ENCODE measurements at places on chromosomes 11 and 22.

DNA sequence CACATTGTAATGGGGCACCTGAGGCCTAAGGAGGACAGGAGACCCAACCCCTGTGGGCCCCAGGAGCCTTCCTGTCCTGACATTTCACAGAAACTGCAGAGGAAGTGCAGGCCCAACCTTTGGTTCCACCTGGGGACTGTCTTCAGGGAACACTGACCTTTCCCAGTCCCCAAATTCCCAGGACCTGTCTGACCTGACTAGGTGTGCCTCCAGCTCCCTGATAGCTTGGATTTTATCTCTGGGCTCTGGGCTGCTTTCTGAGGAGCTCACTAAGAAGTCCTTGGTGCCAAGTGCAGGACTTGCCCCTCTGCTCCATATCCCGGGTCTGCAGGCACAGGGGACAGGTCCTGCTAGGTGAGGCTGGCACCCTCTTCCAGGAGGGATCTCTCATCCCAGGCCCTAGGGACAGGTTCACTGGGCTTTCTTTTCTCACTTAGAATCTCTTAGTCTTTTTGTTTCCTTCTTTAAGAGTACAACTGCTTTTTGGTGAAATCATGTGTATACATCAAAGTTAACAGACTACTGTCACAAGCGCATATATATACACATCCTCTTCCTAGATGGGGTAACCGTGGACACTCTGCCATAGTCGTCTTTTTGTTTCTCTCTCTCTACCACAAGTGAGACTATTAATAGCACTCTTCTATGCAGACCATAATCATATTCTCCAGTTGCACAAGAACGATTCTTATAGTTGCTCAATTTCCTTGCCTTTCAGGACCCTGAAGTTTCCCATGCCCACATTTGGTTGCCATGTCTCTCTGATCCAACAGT, 72.0 kb upstream of the IGLL5 start:
- no peak for DNase-seq

- DNase-seq, result no peak
Measured at GRCh38 chr11:112694813-112695212, 266.4 kb upstream of the NCAM1 start.

DNA sequence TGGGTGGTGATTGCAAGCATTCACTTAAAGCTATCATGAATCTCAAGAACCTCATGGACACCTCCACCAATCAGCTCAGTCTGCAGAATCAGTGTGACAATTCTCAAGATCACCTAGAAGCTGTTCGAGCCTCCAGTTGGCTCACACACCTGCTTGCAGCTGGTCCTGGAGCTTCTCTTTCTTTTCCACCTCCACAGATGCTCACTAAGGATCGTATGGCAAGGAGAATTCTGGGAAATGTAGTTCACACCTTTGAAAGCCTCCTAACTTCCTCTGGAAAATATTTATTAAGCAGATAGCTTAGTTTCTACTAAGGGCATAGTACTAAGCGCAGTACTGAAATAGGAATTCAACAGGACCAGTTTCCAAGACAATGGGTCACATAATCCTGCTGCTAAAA, 26.2 kb downstream of the FSHB start:
- no peak for DNase-seq

GRCh38 chr11:1922481-1923081, 3.1 kb downstream of the TNNT3 start:
- no peak for DNase-seq

DNA sequence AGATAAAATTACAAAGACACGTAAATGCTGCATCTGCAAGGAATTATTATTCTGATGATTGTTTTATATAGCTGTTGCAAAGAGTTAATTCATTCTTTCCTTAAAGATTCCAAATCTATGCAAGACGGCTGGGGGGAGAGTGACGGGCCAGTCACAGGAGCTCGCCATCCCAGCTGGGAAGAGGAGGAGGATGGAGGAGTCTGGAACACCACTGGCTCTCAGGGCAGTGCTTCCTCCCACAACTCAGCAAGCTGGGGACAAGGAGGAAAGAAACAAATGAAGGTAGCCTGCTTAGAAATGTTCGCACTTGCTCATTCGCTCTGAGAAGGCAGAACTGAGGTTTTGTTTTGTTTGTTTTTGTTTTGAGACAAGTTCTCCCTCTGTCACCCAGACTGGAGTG, 73.0 kb upstream of the ADSL start:
- no peak for DNase-seq

- no peak for DNase-seq
Measured at GRCh38 chr11:127130321-127130720, 129.8 kb upstream of the KIRREL3 start.

DNA sequence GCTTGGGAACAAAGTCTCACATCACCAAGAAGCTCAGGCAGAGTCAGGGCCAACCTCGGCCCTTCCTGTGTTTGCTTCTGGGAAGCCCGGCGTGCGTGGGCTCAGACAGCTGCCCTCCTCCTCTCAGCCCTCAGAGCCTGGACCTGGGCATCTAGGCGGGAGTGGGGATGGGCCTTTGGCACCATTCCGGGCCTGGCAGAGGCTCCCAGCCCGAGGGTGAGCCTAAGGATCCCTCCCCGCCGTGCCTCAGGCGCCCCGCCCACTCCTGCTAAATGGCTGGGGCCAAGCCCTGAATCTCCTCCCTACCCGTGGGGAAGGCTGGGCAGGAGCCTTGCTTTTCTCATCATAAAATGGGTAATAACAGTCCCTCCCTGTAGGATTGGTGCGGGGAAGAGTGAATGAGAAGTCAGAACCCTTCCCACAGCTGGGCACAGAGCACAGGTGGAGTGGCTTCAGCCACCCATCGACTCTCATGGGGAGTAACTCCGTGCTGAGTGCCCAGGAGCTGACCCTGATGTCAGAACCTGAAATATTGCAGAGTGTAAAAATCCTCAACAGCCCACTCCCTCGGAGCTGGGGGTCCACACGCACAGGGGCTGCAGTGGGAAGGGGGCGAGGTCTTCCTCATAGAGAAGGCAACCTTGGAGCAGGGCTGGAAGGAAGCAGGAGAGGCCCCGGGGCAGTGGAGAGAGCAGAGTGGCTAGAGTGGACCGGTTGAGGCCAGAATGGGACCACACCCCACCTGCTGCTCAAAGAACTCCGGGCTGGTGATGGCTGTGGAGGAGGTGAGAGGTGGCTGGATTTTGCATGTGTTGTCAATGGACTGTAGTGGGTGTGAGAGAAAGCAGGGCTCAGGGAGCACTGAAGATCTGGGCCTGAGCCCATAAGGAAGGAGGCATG, 18.8 kb upstream of the CDKN1C start:
- peak; percentile 77 for DNase-seq

DNA sequence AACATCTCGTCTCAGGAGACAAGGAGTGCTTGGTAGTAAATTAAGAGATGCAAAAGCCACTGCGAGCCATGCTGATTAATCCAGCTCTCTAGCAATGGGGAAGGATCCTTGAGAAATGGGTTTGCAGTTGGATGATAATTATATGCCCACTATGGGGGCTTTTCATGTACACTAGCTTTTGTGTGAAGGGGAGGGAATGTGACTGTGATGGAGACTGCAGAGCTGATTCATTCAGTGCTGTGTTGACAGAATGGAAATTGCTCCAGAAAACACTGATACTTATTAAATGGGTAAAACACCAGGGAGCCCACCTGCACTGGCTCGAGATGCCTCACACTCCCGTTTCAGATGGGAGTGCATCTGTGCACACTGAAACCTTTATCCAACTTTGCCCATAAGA, 37.0 kb upstream of the KIRREL3 start:
- no peak for DNase-seq

GRCh38 chr22:38417252-38418060, 37.5 kb downstream of the KCNJ4 start:
- DNase-seq, result no peak

- DNase-seq, result no peak
Measured at GRCh38 chr11:128757235-128757711, 63.4 kb downstream of the FLI1 start.

GRCh38 chr11:130197386-130198035, 37.9 kb downstream of the ST14 start:
- no peak for DNase-seq

- DNase-seq, result no peak
Measured at GRCh38 chr11:108009497-108010370, 1.0 kb downstream of the CUL5 start.

DNA sequence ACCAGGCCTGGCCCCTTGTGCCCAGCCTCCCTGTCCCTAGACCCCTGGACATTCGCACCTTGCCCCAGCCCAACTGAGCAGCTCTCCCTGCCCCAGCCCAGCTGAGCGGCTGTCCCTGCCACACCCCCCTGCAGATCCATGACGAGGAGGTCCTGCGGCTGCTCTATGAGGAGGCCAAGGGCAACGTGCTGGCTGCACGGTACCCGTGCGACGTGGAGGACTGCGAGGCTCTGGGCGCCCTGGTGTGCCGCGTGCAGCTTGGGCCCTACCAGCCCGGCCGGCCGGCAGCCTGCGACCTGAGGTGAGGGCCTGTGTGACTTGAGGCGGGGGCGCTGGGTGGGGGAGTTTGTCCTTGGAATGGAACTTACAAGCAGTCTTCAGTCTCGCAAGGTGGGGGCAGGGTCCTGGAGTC, 7.7 kb downstream of the FRMD8 start:
- no peak for DNase-seq

GRCh38 chr22:50730013-50730891, 7.8 kb upstream of the ACR start:
- no peak for DNase-seq

DNA sequence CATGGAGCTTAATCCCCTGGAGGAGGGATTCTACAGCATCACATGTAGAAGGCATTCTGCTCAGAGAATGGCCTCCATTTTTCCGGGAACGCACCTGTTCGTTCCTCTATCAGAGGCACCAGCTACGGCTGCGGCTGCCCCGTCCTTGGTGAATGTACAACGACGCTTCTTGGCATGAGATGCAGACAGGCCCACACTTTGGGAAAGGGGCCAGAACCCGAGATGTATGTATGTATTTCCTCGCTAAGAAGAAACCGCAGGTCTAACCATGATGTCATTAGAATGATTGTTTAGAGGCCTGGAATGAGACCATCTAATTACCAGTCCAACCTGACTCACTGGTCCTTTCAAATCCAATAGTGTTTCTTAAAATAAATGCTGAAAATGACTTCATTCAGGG, 1293.4 kb downstream of the TBC1D22A start:
- no peak for DNase-seq

DNA sequence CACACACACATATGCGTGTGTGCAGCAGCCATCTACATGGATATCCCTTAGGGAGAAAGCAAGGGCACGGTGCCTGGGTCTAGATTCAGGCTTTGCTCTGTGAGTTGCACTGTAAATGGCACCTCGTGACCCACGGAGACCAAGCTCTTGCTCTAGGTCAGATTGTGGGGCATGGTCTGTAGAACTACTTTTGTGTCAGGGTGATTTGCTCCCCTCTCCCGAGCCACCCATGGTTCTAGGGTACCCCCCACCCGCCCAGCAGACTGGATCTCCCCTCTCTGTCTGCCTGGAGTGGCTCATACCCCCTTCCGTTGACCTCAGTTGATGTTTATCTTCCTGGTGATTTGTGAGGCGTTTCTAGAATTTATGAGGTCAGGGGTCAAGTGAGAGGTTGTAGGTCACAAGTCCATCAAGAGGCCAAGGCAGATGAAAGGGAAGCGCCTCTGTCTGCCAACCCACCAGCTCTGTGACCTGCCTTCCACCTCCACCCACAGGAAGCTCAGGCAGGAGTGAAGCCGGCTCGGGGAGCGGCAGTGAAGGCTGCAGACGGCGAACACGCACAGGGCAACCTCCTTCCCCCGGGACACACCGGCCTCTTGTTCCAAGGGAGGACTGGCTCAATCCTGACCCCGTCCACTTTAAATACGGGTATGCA, 76.2 kb upstream of the TTLL12 start:
- DNase-seq, result no peak

DNA sequence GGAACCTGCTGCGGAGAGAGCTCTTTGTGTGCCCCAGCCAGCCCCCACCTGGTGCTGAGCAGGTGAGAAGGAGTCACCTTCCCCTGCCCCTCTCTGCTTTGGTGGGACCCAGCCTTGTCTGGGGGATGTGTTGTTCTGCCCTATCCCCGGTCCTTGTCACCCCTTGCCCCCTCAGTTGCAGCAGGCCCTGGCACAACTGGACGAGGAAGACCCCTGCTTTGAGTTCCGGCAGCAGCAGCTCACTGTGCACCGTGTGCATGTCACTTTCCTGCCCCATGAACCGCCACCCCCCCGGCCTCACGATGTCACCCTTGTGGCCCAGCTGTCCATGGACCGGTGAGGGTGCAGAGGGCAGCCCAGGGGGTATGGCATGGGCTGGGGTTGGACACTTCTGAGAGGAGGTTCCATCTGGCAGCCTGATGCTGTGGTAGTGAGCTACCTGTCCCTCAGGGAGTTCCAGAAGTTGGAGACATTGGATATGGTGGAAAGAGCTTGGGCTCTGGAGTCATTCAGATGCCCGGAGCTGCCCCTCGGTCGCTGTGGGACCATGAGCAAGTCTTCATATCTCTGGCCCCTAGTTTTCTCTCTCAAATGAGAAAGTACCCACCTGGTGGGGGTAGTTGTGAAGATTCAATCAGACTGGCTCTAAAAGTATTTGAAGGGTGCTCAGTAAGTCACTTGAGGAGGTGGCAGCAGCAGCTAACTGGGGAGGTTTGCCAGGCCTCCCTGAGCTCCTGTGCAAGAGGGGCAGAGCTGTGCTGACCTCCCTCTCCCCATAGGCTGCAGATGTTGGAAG, 4.3 kb downstream of the LARGE2 start:
- no peak for DNase-seq

DNA sequence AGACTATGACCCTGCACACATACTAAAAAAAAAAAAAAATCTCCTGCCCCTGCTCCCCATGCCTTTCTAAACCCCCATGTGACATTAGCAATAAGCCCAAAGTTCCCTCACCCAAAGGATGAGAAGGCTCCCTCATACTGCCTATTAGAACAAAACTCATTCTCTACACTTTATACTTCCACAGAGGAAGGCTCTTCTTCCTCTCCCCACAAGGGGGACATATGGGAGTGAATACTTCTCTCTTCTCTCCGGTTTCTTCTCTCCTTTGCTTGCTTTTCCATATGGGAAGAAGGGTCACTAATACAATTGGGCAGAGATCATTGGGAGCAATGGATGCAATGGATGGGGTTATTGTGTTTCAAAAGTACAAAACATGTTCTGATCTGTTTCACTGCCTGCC, 3.3 kb downstream of the OR52L1 start:
- no peak for DNase-seq

- DNase-seq, result no peak
Measured at GRCh38 chr22:28029201-28029948, 110.3 kb upstream of the PITPNB start.

- DNase-seq, result no peak
Measured at GRCh38 chr11:57049749-57050148, 61.0 kb downstream of the OR5AK2 start.

DNA sequence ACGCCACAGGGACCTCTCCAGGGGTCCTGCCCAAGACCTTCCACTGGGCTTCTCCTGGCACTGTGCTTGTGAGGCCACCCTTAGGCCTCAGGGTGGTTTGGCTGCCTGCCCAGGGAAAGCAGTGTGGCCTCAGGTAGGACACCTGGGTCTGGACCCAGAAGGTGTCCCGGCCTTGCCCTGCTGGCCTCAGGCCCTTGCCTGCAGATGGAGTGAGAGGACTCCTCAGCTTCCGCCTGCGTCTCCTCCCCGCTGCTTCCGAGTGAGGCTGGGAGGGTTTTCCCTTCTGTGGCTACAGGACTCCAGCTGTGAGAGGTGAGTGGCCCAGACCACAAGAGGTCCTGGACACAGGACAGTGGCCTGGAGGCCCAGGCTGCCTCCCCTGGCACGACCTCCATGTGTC, 60.4 kb downstream of the WNT7B start:
- no peak for DNase-seq

Measured in LoVo (cell line).